ENCODE measurements at places on chromosomes 6 and 20.

DNA sequence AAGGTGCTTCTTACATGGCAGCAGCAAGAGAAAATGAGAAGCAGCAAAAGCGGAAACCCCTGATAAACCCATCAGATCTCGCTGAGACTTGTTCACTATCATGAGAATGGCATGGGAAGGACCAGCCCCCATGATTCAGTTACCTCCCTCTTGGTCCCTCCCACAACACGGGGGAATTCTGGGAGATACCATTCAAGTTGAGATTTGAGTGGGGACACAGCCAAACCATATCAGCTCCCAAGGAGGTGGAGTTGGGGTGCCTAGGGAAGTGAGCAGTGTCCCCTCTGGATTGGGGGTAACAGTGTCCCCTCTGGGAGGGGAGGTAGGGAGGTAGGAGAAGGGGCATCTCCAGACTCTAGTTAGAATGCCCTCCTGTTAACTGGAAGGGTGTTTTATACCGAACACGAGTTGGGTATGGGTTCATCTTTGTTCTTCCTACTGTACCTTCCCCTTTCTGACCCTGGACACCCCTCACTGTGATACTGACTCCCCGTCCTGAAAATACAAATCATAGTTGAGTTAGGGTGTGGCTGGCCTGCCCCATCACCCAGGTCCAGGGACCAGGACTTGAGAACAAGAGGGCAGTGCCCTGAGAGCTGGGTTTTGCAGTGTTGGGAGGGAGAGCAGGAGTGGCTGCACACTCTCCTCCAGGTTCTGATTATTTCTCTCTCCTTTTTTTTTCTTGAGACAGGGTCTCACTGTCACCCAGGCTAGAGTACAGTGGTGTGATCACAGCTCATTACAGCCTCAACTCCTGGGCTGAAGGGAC is 62.0 kb downstream of the EFCAB8 start:
- no peak for DNase-seq

GRCh38 chr20:39660965-39661364 is 698.8 kb downstream of the DHX35 start:
- DNase-seq, result no peak

- DNase-seq, result no peak
Measured at GRCh38 chr6:127022302-127022701, 96.2 kb upstream of the RSPO3 start.

- DNase-seq, result no peak
Measured at GRCh38 chr6:130105996-130106704, 87.8 kb downstream of the L3MBTL3 start.

GRCh38 chr20:3753098-3753497 is 14.5 kb downstream of the ADISSP start:
- no peak for DNase-seq
